CD4-positive, alpha-beta memory T cell (primary cell): ENCODE measurements at places on chromosomes 2 and 18.

GRCh38 chr2:64462940-64463700, 9.2 kb downstream of the LGALSL start:
- DNase-seq = no peak

DNA sequence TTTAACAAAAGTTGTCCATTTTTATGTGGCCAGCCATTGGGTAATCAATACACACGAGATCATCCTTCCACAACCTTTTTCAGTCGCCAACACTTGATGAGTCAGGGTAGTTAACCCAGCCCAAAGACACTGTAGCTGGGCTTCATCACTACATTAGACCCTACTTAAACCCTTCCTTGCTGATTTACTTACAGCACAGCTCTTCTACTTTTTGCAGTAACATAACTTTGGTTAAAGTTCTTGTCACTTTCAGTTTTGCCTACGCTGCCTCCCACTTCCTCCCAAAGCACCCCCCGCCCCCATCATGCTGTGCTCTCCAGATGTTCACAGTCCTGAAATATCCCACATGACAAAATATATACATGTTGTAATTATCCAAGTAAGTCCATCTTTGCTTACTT, 103.6 kb downstream of the CDK15 start:
- no peak for DNase-seq

DNA sequence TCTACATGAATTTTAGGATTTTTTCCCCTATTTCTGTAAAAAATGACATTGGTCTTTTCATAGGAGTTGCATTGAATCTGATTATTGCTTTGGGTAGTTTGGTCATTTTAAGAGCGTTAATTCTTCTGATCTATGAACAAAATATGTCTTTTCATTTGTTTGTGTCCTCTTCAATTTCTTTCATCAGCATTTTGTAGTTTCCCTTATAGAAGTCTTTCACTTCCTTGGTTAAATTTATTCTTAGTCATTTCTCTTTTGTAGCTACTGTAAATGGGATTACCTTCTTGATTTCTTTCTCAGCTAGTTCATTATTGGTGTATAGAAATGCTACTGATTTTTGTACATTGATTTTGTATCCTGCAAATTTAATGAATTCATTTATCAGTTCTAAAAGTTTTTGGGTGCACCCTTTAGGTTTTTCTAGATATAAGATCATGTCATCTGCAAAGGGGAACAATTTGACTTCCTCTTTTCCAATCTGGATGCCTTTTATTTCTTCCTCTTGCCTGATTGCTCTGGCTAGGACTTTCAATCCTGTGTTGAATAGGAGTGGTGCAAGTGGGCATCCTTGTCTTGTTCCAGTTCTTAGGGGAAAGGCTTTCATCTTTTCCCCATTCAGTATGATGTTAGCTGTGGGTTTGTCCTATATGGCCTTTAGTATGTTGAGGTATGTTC, 36.6 kb upstream of the AAK1 start:
- no peak for DNase-seq

DNA sequence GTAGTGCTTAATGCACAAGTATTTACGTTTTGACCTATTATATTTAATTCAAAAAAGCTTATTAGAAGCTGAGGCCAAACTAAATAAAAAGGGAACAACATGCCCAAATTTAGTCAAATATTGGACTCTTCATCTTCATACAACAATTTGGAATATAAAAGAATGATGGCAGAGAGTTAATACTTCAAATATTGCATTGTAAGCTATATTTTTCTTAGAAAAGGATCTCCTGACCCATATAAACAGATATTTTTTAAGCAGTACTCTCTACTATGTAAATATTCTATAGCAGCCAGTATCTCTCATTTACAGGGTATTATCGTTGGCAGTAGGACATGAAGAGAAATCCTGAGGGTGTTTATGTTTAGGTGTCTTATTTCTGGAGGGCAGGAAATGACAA, 531.2 kb downstream of the NYAP2 start:
- DNase-seq = no peak

DNA sequence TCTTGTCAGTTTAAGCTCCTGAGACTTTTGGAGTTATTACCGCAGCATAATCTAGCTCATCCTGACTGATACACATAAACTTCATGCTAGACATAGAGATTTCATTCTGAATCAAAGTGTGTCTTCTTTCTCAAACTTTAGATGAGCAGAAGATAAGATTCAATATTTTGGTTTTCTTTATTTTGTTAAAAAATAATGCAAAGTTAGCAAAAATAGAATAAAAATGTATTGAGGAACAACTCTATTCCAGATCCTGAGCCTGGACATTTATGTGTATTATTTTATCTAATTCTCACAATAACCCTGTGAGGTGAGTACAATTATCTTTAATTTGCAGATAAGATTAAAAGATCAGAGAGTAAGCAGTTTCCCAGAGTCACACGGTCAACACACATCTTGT, 38.4 kb downstream of the KLHL14 start:
- DNase-seq = no peak
